SW 1271 (cell line): ENCODE measurements at places on chromosomes 1 and 21.

DNA sequence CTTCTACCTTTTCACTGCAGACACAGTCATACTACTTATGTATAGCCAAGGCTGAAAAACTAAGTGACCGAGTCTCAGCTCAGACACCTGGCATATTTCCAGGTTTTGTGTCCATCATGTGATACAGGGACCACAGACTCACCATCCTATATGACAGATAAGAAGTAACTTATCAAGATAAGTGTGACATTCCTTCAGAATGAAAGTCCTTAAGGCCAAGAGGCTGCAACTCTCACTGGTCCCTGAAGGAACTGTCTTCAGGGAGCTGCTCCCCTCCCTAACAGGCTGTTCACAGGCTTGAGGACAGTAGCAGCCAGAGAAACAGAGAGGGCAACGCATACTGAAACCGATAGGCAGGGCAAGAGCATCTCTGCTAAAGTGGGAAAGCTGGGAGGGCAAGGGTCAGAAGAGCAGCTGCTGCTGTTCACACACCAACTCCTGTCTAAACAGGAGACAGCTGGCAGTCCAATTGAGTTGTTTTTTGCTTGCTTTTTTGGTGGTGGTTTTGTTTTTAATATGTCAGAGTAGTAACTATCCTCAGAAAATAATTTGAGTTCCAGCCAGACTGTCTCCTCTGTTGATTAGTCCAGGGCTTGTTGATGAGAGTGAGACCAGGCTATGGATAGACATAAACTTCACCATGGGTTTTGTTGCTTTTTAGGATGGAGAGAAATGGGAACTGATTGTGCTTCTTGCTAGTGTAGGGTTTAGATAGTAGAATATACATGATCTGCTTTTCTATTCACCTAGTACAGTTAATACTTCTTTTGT is 67.7 kb downstream of the MACF1 start:
- DNase-seq: no peak

DNA sequence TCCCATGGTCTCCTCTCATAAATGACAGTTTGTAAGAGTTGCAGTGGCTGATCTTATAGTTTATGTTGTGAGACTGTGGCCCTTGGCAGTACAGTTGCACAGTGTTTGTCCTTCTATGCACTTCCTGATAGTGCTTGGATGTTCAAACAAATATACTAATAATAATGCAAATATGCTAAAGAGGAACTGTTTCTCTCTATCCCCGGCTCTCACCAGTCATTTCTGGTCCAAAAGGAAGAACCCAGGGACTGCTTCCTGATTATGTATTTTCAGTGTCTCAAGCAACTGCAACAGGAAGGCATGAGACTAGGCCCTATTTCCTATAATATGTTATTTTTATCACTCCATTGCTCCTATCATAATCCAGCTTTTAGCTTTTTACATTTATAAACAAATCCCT is 17.0 kb upstream of the SUCO start:
- no peak for DNase-seq

- DNase-seq: no peak
Measured at GRCh38 chr21:45016406-45017038, 57.9 kb upstream of the ADARB1 start.

- DNase-seq: no peak
Measured at GRCh38 chr1:41293779-41294178, 51.7 kb upstream of the SCMH1 start.

DNA sequence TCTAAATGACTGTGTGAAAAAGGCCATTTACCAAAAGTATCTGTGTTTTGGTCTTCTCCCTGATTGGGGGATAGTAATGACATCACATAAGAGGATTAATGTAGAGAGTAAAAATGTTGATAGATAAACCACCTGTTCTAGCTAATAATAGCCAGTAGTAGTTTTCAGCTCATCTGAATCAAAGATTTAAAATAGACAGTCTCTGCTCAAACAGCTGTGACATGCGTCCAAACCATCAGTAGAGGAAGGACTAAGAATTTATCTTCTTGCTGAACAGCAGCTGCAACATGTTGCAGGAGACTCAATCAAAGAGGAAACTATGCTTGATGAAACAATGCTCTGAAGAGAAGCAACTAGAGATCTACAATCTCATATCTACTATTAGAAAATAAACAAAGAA is 21.4 kb downstream of the TMPRSS15 start:
- DNase-seq: no peak

- DNase-seq: no peak
Measured at GRCh38 chr1:199041173-199041914, 402.5 kb downstream of the PTPRC start.
